H9 (cell line): ENCODE measurements at places on chromosomes 1 and 21. TPM values are rescaled to one million over a fixed set of nuclear protein-coding genes. Genes with fewer than 3 reads are reported as not detected.

Gene AMY1A
- not detected in 2 replicates for total RNA-seq

Gene LDLRAD2
- 0.88 and 1.0 TPM in 2 replicates for total RNA-seq

Gene HLCS
- total RNA-seq = 12.7 and 14.1 TPM in 2 replicates

Gene CD247
- total RNA-seq = 0.90 and 1.2 TPM in 2 replicates

- no peaks in the 10 kb centered on the region for H3K36me3 ChIP-seq
- H3K4me3 ChIP-seq = no peak overlapping the region
- no peaks in the 10 kb centered on the region for H3K27me3 ChIP-seq
- DNase-seq = no peak
- H3K4me1 ChIP-seq = no peaks in the 10 kb centered on the region
- no peak overlapping the region for H3K27ac ChIP-seq
Observed at GRCh38 chr1:221435504-221435904, 306.4 kb downstream of the DUSP10 start.

GRCh38 chr1:36384542-36385409 is 948 bp downstream of the STK40 start:
- peaks cover 5% of the 10 kb centered on the region; the same call in 2 of the 3 replicates for H3K36me3 ChIP-seq
- peaks cover 5% of the 10 kb centered on the region; the same call in 1 of the 2 replicates for H3K4me1 ChIP-seq
- H3K27ac ChIP-seq = no peak overlapping the region

DNA sequence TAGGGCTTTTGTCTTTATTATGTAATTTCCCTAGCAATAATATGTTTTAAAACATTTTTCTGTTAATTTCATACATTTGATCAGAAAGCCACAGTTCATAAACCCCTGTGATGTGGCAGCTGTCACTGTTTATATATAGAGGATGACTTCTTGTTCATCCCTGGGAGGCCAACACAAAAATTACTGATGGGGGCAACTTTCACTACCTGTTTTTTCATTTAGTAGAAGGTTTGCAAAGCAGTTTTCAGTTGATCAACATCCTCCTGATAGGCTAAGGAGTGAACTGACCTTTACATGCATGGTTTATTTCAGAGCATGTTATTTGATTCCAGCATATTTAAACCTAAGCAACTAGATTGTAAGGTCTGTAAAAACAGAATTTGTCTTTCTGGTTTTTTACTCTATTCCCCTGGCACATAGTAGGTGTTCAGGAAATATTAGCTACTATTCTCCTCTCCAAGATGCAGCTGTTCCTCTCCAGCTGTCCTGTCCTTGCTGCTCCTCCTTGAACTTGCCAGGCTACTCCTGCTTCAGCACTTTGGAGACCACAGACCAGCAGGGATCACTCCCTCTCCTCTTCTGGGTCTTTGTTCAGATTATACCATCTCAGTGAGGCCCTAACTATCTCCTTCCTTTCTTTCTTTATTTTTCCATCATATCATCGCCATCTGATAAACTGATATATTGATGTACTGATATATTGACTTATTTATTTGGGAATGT is 54.7 kb downstream of the ROR1 start:
- no peak overlapping the region for H3K27ac ChIP-seq
- no peak overlapping the region for H3K4me3 ChIP-seq
- peaks cover 13% of the 10 kb centered on the region for H3K4me1 ChIP-seq
- H3K27me3 ChIP-seq = no peaks in the 10 kb centered on the region

DNA sequence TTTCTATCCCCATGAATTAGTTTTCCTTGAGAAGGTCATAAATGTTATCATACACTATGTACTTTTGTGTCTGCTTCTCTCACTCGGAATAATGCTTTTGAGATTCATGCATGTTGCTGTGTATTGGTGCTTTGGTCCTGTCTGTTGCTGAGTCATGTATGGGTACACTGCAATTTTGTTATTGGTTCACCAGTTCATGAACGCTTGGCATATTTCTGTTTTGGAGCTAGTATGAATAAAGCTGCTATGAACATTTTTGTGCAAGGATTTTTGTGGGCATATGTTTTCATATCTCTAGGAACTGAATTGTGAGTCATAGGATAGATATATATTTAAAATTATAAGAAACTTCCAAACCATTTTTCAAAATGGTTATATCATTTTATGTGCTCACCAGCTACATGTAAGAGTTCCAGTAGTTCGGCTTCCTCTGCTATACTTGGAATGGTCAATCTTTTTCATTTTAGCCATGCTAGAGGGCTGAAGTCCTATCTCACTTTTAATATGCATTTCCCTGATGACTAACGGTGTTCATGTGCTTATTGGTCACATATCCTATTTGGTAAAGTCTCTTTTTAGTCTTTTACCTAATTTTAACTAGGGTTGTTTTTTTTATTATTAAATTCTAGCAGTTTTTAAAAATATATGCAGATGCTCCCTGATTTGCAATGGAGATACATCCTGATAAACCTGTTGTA is 38.2 kb downstream of the ETS2 start:
- no peaks in the 10 kb centered on the region for H3K27me3 ChIP-seq
- H3K27ac ChIP-seq = no peak overlapping the region
- no peaks in the 10 kb centered on the region for H3K4me1 ChIP-seq
- peaks cover 4% of the 10 kb centered on the region; the same call in 1 of the 2 replicates for H3K36me3 ChIP-seq
- no peak for DNase-seq

DNA sequence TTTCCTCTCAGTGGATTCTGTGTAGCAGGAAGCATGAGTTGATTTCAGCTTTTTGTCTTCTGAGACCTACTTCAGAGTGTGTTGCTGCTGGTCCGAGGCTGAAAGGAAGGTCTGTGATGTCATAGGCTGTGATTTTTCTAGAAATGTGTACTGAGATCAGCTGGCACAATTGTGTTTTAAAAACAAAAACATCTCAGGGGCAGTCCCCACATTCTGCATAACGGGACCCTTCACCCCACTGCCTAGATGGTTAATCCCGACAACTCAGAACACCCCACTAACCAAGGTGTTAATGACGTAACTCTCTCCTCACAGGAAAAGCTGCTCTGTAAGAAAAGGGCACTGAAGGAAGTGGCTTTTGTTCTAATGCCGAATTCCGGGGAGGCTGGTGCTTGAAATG is 59.8 kb upstream of the PPP2R5A start:
- no peak for DNase-seq
- H3K27ac ChIP-seq = no peak overlapping the region
- H3K27me3 ChIP-seq = no peaks in the 10 kb centered on the region
- no peaks in the 10 kb centered on the region for H3K4me1 ChIP-seq
- H3K4me3 ChIP-seq = no peak overlapping the region
